ENCODE measurements at places on chromosomes 1 and 21. TPM values are rescaled to one million over a fixed set of nuclear protein-coding genes. Genes with fewer than 3 reads are reported as not detected.

GRCh38 chr1:175220853-175221556 lies 28.4 kb upstream of the KIAA0040 start:
- H3K4me1 ChIP-seq: peaks cover 15% of the 10 kb centered on the region
- no peaks in the 10 kb centered on the region for H3K27me3 ChIP-seq
- no peak overlapping the region for H3K4me3 ChIP-seq

DNA sequence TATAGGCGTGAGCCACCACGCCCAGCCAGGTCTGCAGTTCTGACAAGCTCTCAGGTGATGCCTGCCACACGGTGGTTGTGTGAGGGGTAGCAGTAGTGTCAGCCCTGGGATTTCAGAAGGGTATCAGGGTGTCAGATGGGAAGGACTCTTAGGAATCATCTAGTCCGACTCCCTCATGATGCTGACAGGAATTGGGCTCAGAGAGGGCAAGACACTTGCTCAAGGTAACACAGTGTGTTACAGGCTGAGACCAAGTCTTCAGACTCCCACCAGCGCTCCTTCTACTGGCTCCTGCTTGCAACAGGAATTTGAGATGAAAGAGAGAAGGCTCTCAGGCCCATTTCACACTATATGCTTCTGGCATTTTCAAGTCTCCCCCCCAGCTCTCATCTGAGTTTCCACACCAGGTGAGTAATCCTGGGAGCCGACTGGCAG lies 6.9 kb downstream of the HTR1D start:
- H3K27me3 ChIP-seq: peaks cover 30% of the 10 kb centered on the region
- H3K4me1 ChIP-seq: no peaks in the 10 kb centered on the region
- no peak overlapping the region for H3K27ac ChIP-seq
- no peak overlapping the region for H3K4me3 ChIP-seq
- no peaks in the 10 kb centered on the region for H3K36me3 ChIP-seq

Gene EPHB2
- total RNA-seq: not detected

- H3K27ac ChIP-seq: no peak overlapping the region
- no peaks in the 10 kb centered on the region for H3K27me3 ChIP-seq
Measured at GRCh38 chr1:86649618-86650017, 54.8 kb upstream of the SH3GLB1 start.

- H3K4me3 ChIP-seq: no peak overlapping the region
- no peaks in the 10 kb centered on the region for H3K36me3 ChIP-seq
- DNase-seq: no peak
- no peaks in the 10 kb centered on the region for H3K27me3 ChIP-seq
- no peak overlapping the region for H3K27ac ChIP-seq
- H3K4me1 ChIP-seq: no peaks in the 10 kb centered on the region
Measured at GRCh38 chr1:55700359-55701130, 485.4 kb upstream of the USP24 start.

Gene XCL2
- not detected for total RNA-seq

DNA sequence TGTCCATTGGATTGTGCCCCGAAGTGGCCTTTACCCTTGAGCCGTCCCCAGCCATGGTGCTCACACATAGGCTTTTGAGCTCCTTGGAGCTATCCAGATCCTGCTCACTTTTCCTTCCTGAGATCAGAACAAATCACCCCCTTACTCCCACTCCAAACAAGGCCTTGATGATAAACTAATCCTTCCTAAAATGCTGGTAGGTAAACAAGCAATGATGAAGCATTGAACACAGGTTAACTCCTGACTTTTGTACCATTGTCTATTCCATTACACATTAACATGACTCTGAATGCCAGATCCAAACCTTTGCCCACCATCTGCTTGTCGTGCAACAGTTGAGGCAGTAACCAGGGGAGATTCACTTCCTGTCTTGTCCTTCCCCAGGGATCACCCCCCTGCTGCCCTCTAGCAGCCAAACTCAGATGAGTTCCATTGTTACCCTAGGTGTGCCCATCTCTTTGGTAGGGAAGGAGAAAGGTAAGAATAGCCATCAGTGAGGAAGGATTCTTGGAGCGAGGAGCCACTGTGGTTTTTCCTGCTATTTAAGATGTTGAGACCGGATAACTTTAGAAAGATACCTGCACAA lies 79.5 kb upstream of the DNAJC6 start:
- peaks cover 20% of the 10 kb centered on the region for H3K4me1 ChIP-seq
- peaks cover 2% of the 10 kb centered on the region for H3K36me3 ChIP-seq
- H3K4me3 ChIP-seq: no peak overlapping the region
- no peaks in the 10 kb centered on the region for H3K27me3 ChIP-seq

DNA sequence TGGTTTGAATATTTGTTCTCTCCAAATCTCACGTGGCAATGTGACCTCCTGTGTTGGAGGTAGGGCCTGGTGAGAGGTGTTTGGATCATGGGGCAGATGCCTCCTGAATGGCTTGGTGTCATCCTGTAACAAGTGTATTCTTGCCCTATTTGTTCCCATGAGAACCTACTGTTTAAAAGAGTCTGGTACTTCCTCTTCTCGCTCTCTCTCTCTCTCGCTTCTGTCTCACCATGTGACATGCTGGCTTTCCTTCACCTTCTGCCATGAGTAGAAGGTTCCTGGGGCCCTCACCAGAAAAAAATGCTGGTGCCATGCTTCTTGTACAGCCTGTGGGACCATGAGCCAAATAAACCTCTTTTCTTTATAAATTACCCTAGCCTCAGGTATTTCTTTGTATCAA lies 8.4 kb upstream of the PAXBP1 start:
- H3K36me3 ChIP-seq: no peaks in the 10 kb centered on the region
- no peaks in the 10 kb centered on the region for H3K27me3 ChIP-seq
- H3K4me3 ChIP-seq: no peak overlapping the region
- no peaks in the 10 kb centered on the region for H3K4me1 ChIP-seq

Gene FMN2
- not detected for total RNA-seq

Gene DNALI1
- 0.47 TPM for total RNA-seq

GRCh38 chr1:208944981-208945451 lies 638.5 kb upstream of the CAMK1G start:
- H3K4me3 ChIP-seq: no peak overlapping the region
- H3K36me3 ChIP-seq: no peaks in the 10 kb centered on the region
- peaks cover 2% of the 10 kb centered on the region for H3K27me3 ChIP-seq
- DNase-seq: no peak
- no peak overlapping the region for H3K27ac ChIP-seq

GRCh38 chr1:233277637-233278606 lies 17.6 kb downstream of the PCNX2 start:
- H3K27me3 ChIP-seq: no peaks in the 10 kb centered on the region
- H3K36me3 ChIP-seq: peaks cover 16% of the 10 kb centered on the region
- peaks cover 44% of the 10 kb centered on the region for H3K4me1 ChIP-seq
- DNase-seq: no peak

DNA sequence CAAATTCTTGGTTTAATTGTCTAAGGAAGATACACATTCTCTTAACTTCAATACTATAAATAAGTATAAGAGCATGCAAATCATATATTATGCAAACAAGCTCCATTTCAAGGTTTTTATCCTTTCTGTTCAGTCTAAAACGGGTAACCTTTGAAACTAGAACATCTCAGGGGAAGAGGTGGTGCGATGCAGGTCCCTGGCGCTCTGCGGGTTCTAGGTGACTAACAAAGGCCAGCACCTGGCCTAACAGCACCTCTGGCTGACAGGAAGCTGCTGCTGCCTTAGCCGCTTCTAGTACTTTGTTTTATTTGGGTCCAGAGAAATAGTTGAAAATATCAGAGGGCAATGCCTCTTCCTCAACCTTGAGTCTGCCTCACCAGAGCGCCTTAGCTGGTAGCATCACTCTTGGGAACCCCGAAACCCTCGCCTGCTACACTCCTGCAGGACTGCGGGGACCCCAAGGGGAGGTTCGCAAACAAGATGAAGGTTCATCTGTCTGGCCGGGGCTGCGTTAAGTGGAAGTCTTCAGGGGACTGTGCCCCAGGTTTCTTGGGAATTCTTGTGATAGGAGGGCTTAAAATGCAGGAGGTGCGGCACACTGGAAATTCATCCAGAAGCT lies 45.5 kb downstream of the PRDM15 start:
- H3K4me1 ChIP-seq: peaks cover 2% of the 10 kb centered on the region
- DNase-seq: no peak
- no peak overlapping the region for H3K27ac ChIP-seq
- H3K27me3 ChIP-seq: no peaks in the 10 kb centered on the region
- H3K36me3 ChIP-seq: peaks cover 14% of the 10 kb centered on the region

DNA sequence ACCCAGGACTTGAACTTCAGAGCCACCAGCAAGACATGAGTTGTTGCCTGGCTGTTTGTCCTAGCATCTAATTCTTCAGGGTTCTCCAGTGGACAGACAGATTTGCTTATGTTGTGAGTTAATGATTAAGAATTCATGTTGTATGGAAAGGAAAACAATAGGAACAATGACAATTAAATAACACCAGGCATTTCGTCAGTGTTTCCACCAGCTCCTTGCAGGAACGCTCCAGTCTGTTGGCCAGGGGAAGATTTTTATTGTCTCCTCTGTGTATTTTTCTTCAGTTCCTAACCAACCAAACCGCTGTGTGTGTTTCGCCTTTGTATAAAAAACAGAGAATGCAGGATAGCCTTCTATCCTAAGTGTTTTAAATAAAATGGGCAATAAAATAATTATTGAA lies 64.4 kb upstream of the PTGFR start:
- no peaks in the 10 kb centered on the region for H3K27me3 ChIP-seq
- DNase-seq: no peak
- H3K4me3 ChIP-seq: no peak overlapping the region
- no peaks in the 10 kb centered on the region for H3K36me3 ChIP-seq

- no peak overlapping the region for H3K27ac ChIP-seq
- DNase-seq: no peak
- peaks cover 70% of the 10 kb centered on the region for H3K4me1 ChIP-seq
- H3K36me3 ChIP-seq: peaks cover 50% of the 10 kb centered on the region
- H3K27me3 ChIP-seq: no peaks in the 10 kb centered on the region
- H3K4me3 ChIP-seq: no peak overlapping the region
Measured at GRCh38 chr1:227769936-227770494, 34.8 kb downstream of the SNAP47 start.
